ENCODE measurements at places on chromosomes 6 and 20.

- no peak for DNase-seq
Observed at GRCh38 chr6:154139892-154140291, 100.9 kb downstream of the OPRM1 start.

DNA sequence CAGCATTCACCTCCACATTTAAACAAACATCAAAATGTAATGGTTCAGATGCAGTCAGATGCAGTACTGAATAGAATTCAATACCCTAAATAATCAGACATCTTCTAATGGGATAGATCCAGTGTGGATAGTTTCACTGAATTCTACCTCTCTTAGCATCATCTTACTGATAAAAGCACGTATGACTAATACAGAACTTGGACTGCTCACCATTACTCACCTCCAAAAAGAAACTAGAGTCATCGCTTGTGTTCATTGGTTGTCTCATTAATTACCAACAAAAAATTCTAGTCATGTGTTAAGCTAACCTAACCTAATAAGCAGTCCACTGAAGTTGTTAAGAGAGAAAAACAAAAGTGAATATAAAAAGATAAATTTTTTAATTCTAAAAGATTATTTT, 165.9 kb upstream of the IRAK1BP1 start:
- no peak for DNase-seq

DNA sequence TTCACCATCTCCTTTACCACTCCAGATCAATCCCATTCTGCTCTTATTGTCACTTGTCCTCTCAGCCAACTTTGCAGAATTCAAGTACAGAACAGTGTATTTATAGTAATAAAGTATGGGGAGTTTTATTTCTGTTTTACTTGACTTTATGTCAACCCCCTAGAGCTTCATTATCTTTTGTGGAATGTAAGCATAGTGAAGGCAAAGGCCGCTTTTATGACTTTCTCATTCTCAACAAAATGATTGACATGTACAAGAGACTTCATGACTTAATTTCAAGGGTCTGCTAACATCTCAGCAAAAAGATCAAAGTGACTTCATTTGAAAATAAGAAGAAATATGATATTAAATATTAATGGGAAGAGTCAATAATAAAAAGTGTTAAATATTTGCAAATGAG, 28.7 kb upstream of the ARID1B start:
- DNase-seq, result no peak

- no peak for DNase-seq
Observed at GRCh38 chr20:37291724-37292126, 2.3 kb downstream of the MANBAL start.

- DNase-seq, result no peak
Observed at GRCh38 chr20:40667503-40667902, 21.5 kb downstream of the MAFB start.

DNA sequence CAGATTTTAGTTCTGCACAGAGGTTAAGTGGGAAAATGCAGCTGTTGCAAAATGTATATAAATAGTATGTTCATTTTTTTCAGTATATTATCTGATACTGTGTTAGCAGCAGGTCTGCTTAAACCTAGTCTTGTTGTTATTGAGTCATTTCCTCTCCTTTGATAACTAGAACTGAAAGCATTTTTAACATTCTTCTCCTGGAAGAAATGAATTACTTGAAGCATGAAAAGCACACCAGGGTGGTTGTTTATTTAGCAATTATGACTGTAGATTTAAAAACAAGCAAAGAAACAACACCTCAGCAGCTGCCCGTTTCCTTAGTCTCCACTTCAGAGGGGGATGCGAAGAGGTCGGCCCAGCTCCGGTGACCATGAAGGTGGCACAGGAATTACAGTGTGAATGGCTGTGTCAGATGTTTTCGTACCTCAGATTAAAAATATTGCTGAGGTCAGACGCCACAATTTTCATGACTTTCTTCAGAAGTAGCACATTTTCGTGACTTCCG, 53.5 kb downstream of the GOPC start:
- no peak for DNase-seq

GRCh38 chr20:10806539-10806938, 132.7 kb upstream of the JAG1 start:
- DNase-seq, result no peak

DNA sequence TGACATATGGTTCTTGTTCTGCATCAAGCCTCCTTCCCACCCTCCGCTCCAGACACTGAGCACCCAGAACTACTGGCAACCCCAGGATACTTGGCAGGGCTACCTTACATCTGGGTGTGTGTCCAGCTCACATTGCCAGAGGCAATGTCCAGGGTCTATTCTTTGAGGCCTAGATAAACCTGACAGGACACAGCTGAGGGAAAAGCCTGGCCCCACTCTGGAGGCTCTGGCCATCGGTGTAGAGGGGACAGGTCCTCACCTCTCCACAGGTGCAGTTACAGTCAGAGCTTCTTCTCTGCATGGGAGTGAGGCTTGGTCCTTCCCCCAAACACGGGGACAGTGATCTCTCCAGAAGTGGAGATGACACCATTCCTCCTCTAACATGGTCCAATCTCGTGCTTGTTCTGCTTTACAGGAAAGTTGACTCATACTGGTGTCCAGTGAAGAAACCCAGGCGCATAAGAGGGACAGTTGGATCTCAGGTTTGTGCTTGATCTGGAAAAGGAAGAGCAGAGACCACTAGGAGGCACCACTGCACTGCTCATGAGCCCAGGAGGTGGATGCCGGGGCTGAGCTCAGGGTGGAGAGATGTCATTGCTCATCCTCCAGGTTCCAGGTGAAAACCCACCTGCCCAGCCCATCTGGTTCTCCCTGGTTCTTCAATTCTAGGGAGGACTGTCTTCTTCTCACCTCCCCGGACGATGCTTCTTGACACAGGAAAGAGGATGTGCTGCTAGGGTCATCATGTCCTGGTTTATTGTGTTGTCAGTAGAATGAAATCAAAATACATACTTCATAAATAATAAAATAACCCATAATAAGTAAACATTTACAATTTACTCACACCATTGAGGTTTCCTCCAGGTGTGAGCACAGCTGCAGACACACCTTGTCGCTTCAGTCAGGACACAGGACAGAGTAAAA, 14.7 kb downstream of the HLA-F start:
- peak; percentile 44 for DNase-seq

GRCh38 chr20:41074441-41074840, 45.8 kb downstream of the TOP1 start:
- no peak for DNase-seq

DNA sequence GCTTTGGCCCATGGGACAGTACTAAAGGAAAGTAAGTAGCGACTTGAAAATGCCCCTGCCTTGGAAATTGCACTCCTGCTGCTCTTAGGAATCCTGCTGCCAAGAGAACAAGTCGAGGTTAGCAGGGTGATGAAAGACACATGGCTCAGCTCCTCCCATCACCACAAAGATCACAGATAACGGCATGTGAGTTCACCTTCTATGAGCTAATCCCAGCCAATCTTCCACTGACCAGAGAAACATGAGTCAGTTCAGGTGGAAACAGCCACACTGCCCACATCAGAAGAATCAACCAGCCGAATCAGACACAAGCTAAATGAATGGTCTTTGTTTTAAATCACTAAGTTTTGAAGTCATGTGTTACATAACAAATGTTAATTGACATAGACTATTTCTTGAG, 106.3 kb downstream of the PRKN start:
- DNase-seq, result no peak

DNA sequence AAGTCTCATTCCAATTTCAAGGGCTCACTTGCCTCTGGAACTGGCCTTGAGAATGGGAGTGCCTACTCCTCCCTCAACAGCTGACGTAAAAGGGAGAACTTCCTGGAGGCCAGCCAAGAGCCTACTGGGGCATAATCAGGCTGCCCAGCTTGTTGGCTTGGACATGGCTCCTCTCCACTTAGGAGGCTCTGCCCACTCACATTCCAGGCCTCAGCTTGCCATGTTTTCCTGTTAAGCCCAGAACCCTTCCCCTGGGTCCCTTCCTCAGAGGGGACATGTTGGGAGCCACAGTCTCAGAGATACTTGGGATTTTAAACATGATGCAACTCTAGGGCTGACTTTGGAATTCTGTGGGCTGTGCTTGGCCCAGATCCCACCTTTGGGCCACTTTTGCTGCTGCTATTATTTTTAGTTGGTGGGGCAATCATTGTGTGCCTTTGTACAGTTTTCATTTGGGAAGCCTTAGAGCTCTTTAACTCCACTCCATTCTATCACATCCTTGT, 31.5 kb upstream of the ADTRP start:
- no peak for DNase-seq

DNA sequence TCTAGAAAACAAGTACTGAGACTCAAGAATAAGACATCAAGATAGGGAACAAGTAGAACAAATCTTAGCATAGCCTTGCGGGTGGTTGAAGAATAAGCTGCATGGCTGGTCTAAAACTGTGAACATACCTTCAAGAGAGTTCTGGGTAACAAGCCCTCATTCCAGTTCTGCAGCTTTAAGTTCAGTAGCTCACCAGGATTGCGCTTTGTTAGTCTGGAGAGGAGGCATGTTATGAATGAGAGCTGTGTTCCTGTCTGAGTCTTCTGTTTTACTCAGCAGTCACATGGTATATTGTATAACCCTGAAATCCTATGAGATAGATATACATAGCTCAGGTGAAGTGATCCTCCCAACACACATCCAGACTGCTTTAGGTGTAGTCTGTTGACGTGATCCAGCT, 406.6 kb upstream of the IRAK1BP1 start:
- DNase-seq, result no peak

DNA sequence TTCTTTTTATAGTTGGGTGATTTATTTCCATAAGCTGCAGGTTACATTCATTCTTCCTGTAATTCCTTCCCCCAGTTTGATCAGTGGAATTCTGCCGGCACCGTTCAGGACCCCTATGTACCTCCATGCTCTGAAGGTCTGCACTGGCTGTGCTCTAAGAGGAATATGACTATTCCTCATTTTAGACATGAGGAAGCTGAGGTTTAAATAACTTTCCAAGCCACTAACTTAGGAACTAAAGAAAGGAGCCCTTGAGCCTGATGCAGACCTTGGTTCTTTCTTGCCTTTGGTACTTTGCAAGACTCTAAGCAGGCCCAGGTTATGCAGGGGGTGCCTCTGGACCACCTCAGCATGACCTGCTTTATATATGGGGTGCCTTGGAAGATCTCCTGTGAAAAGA, 318.5 kb downstream of the QKI start:
- DNase-seq, result no peak

GRCh38 chr20:53831812-53832211, 238.2 kb upstream of the ZNF217 start:
- DNase-seq, result no peak

DNA sequence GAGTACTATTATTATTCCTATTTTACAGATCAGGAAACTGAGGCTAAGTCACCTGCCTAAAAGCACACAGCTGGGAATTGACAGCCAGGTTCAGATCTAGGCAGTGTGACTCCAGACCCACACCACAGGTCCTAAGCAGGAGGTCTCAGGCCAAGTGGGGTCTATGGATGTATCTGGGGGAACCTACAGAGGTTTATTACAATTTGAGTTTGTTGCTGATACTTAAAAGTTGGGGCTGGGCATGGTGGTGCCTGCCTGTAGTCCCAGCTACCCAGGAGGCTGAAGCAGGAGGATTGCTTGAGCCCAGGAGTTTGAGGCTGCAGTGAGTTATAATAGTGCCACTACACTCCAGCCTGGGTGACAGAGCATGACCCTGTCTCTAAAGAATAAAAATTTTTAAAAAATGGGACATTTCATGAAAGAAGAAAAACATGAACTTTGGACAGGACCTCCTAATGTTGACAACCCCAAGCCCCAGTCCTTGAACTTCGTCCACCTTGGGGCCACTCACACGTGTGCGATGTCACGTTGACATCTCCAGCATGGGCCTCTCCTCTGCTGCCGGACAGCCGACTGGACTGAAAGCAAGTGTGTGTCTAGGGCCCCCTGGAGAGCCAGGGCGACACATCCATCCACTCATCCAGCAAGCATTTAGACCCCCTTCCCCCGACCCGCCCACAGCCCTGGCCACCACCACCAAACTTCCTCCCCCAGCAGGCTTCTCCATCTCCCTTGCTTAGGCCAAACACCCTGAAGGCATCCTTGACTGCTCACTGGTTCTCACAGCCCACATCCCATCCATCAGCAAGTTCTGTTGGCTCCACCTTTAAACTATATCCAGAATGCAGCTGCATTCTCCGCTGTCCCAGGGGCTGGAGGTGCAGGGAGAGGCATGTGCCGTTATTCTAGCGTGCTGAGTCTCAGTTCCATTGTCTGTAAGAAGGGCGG, 40.0 kb downstream of the NOL4L start:
- no peak for DNase-seq

- DNase-seq, result no peak
Observed at GRCh38 chr6:35151466-35151865, 10.3 kb upstream of the TCP11 start.

GRCh38 chr6:104531646-104532045, 328.1 kb downstream of the HACE1 start:
- no peak for DNase-seq

GRCh38 chr6:64330694-64331307, 695.2 kb downstream of the PHF3 start:
- DNase-seq, result no peak

GRCh38 chr6:43052842-43053544, 658 bp downstream of the CUL7 start:
- DNase-seq, result peak; percentile 10

- peak; percentile 57 for DNase-seq
Observed at GRCh38 chr20:62143957-62144825, 622 bp downstream of the SS18L1 start.

DNA sequence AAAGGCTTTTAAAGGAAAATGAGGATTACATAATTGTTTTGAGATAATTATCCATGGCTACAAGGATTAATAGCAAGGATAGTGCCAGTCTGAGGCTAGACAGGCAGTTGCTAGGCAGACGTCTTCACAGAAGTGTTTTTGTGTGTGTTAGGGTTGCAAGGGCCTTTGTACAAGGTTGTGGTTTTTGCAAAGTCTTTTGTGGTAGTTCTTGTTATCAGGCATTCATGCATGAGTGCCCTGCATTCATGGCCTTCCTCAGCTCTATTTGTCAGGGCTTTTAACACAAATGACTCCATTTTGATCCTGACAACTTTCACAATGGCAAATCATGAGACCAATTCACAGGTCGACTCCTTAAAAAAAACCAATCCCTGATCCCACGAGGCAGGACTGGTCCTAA, 68.1 kb upstream of the TXNDC5 start:
- no peak for DNase-seq

- DNase-seq, result no peak
Observed at GRCh38 chr6:158043586-158044524, 62.2 kb downstream of the SYNJ2 start.

- DNase-seq, result no peak
Observed at GRCh38 chr6:18340781-18341551, 46.2 kb upstream of the RNF144B start.

DNA sequence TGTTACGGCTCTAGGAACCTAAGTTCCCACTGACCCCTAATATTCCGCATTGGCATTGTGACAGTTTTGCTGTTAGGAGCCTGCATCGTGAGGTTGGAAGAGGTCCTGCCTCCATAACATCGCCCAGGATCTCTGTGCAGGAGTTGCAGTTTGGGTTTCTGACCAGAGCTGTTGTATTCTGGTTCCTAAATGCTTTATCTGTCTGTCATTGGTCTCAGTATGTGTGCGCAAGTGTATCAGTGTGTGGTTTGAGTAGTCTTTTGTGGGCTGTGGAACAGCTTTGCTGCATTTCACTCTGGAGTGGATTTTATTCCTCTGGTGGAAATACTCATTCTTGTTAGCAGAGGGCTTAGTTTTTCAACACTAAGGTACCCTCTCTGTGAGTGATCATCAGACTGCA, 95.6 kb downstream of the CDYL start:
- no peak for DNase-seq
